ENCODE measurements at places on chromosomes 3 and 15.

DNA sequence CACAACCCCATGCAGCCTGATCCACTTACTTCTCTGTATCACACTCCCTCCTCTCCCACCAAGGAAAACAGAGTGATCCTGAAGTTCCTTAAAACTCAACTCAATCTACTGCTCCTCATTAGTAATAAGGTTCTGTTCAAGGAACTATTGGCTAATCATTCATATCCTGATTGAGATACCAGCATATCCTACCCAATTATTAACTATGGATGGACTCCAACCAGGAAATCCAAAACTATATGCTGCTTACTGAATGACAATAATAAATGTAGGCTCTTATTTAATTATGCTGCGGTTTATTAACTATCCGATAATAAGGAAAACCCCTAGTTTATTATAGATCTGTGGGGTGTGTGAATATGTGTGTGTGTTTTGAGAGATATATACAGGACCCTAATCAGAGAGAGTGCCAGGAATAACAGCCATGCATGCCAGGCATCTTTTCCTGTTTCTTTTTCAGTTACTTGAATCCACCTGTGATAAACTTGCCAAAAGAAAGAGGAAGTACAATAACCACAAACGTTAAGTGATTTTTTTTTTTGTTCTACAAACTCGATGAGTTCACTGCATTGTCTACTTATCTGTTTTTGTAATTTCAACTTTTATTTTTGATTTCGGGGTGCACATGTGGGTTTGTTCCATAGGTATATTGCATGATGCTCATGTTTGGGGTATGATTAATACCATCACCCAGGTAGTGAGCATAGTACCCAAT lies 1031.7 kb upstream of the CFAP20DC start:
- no peak for DNase-seq

DNA sequence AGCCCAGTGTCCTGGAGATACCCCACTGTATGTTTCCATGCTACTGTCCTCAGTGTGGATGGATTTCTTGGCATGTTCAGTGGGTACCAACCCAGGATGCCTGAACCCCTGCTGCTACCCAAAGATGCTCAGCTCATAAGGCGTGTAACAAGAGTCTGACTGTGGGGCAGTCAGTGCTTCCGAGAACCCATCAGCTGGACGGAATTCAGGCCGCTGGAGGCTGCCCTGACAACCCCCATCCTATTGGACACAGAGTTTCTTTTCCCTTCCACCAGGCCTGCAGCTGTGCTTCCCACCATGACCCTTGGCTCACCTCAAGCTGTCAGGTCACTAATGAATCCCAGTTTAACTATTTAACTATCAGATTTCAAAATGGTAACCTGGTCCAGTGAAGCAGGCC lies 224.1 kb upstream of the FEZF2 start:
- no peak for DNase-seq

DNA sequence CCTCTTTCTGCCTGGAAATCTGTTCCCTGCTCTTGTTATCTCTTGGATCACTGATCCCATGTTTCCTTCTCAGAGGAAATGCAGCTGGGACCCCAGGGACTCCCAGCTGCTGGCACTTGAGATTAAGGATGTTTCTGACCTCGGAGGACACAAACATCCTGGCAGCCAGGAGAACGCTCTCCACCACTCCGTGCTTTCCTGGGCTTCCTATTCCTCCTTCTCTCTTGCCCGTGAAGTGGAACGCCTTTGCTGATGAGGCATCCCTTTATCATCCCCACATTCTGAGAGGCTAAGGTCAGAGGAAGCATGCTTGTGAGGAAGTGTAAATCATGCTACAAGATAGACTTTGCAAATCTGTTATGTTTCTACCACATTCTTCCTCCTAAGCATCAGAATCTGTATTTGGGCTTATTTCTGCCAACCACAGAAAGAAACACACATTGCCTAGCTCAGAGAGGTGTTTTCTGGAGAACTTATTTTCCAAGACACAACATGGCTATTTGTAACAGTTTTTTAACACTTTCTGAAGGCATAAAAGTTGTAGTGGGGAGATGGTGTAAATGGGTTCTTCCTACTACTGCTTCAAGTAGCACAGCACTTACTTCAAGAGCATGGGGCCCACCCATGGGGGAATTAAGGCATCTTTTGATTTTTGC lies 25.6 kb upstream of the LDHAL6B start:
- DNase-seq, result no peak

DNA sequence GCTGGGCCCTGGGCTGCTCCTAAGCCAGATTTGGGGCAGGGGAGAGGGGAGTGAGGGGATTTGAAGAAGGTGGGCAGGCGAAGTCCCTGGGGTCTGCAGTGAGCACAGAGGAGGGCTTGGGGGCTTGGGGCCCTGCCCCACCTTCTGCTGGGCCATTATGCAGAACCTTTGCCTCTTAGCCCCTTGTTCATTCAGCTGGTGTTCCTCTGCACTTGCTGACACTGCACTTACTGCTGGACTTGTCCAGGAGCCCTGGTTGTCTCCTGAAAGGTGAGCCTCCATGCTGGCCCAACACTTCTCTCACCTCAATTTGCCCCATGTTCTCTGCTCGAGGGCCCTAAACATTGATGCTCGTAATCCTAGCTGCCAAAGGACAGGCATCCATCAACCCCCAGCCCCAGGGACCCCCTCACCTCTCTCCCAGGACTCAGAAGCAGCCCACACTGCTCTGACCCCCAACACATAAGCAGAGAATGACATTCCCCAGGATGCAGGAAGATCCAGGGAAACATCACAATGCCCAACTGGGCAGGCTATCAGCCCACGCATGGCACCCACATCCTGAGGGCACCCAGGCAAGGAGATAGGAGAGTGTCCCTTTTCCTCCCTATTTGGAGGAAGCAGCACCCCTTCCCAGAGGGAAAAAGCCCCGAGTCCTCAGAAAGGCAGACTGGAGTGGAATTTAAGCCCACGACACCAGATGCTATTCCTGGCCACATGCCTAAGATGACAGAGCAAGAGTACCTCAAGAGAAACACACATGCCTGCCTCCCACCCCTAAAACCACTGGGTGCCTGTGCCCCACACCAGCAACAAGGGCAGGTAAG lies 76.8 kb downstream of the ADCY5 start:
- no peak for DNase-seq

DNA sequence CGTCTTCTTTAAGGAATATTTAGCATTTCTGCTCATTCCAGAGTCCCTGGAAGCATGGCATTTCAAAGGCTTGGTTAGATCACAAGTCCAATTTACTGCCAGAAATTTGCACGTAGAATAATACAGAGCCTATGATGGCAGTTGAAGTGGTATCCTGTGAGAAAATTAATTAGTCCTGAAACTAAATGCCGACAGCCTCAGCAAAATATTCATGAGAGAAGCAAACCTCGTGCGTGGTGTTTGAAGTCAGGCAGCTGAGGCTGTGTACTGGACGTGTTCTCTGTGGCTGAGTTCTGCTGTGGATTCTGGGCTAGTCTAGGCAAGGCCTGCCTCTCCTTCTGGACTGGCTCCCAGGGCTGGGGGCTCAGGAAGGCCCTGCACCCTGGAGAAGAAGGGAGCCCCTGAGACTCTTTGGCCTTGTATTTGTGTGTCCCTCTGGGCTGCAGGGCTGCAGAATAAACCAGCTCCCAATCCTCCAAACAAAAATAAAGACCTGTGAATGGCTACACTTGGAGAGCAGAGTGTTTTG lies 106.6 kb downstream of the APBA2 start:
- no peak for DNase-seq
